ENCODE measurements at places on chromosomes 7 and 10.

DNA sequence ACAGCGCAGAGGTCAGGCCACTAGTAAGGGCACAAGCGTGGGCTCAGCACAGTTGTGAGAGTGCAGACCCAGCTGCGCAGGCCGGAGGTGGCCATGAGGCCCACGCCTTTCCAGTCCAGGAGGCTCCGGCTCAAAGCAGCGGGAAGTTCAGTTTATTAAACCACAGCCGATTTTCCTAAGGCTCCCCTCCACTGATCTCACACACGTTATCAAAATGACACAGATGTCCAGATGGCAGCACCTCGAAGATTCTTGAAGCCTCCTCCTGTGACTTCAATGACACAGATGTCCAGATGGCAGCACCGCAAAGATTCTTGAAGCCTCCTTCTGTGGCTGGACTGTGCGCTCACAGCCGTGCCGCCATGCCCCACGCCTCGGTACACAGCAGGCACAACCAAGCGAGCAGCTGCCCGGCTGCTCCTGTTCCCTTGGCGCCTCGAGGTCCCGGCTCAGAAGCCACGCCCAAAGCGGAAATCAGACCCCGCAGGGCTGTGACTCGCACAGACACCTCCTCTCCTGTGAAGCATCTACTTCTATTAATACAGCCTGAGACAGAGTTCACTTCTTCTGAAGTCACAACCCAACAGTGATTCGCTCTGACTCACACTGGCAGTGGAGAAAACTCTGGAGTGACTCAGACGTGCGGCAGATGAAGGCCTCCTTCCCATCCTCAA is 122.7 kb downstream of the MAD1L1 start:
- DNase-seq, result peak; percentile 70

- no peak for DNase-seq
Measured at GRCh38 chr10:58264780-58265179, 2.9 kb downstream of the IPMK start.

GRCh38 chr7:129824291-129825208 is 128.2 kb downstream of the UBE2H start:
- no peak for DNase-seq

DNA sequence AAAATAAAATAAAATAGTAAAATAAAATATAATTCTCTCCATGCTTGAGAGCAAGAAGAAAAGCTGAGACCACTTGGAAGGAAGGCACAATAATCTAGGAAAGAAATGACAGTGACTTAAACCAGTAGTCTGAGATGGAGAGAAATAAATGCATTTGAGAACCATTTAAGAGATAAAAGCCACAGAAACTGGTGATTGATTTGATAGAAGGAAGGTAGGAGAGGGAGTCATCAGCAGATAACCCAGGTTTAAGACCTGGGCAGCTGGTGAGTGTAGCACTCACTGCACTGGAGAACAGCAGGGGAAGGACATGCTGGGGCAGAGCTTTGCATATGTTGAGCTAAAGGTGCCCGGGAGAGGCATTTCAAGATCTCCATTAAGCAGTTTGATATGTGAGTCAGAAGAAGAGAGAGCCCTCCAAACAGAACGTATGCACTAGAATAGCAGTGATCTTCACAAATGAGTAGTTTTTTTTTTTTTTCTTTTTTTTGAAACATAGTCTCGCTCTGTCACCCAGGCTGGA is 268.0 kb downstream of the DYNC1I1 start:
- no peak for DNase-seq
